ENCODE measurements at places on chromosomes 5 and 9.

GRCh38 chr5:177588413-177588909 is 3.5 kb upstream of the TMED9 start:
- no peak for DNase-seq

- DNase-seq, result no peak
These were observed 54.7 kb downstream of the IRF1 start for GRCh38 chr5:132435886-132436285.

GRCh38 chr5:124059200-124059599 is 547.2 kb downstream of the CSNK1G3 start:
- no peak for DNase-seq

DNA sequence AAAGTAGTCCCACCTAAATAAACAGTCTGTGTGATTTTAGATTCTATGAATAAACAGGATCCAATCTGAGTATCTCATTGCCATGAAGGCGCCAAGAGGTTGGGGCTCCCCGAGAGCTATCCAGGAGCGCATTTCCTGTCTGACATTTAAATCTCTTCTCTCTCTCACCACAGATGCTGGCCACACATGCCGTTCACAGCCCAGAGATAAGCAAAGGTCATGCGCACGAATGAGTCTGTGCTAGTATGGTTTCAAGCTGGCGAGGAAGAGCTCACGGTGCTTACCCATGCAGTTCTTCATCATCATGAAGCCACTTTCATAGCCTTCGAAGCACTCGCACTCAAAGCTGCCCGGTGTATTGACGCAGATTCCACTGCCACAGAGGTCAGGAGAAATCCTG is 199.4 kb downstream of the FBN2 start:
- no peak for DNase-seq

- DNase-seq, result no peak
These were observed 352.1 kb downstream of the MLLT3 start for GRCh38 chr9:20270161-20270560.

- no peak for DNase-seq
These were observed 706.4 kb downstream of the SEMA5A start for GRCh38 chr5:8839361-8840055.

DNA sequence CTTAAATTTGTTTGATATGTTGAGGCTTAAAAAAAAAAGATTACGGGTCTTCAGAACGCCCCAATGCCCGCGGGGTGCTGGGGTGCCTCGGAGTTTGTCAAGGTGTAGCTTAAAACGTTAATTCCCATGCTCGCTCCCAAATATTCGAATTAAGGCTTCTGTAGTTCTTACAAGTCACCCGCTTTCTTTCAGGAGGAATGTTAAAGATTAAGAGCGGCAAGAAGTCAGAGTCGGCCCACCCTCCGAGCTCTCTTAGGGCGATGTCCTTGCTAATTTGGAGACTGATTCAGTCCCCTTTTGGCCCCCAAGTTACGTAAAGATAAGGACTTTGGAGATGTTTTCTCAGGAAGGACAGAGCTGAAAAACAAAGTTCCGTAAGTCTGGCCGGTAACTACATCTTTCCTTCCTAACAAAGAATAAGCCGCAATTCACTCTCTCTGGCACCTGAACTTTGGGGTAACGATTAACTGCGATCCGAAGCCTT is 746 bp upstream of the NPM1 start:
- DNase-seq, result no peak

GRCh38 chr9:12640866-12641636 is 52.1 kb upstream of the TYRP1 start:
- DNase-seq, result no peak

DNA sequence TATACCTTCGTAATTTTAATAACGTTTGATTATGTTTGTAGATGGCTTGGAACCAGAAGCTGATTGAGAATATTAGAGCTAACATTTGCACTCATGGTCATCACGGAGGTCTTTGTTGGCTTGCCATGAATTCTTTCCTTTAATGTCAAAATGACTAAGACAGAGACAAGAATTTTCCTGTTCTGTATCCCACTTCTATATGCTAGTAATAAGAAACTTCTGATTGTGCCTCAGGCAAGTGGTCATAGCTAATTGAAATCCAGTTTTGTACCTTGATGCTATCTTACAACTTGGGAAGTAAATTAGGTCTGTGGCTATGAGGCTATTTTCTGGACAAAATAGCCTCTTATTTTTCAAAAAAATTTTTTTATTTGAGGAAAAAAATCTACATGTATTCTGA is 167.6 kb downstream of the RANBP17 start:
- no peak for DNase-seq

DNA sequence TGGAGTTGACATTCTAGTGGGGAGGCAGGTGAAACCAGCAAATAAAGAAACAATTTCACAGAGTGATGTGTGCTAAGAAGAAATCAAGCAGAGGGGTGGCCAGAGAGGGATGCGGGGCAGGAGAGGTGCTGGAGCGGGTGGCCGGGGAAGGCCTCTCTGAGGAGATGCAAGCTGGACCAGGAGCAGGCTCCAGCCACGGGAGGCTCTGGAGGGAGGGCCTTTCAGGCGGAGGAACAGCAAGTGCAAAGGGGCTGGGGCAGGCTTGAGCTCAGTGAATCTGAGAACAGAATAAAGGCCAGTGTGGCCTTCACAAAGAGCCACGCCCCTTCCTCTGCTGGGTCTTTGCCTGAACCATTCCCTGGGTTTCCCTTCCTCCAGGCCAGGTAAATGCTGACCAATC is 73.2 kb upstream of the NEURL1B start:
- no peak for DNase-seq

DNA sequence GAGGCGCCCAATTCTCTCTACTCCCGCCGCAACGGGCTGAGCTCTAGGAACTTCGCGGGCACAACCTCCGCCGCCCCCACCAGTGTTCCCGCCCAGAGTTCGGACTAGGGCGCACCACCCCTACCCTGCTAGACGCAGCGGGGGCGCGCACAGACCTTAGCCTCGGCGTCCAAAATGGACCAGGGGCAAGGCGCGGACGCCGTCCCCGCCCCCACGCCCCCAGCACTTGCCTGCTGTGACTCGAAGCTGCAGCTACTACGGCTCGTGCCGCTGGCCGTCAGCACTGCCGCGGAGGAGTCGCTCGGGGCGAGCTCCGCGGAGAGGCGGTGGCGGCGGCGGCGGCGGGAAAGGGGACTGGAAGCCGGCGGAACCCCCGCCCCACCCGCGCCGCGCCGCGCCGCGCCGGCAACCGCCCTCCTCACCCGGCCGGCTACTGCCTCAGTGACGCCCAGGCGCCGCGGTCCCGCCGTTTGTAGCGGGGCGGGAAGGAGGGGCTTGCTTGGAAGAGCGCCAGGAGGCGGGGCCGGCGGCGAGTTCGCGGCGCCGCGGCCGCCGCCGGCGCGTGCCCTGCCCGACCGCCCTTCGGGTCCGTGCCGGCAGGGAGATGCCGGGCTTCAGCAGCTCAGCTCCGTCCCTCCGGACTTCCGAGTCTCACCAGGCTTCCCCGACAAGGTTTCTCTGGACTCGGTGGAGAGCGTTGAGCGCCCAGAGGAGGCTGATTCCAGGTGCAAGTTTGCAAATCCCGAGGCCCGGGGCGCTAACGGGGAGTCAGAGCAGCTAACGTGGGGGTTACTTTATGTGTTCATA is 4.5 kb downstream of the ELAVL2 start:
- DNase-seq, result no peak

GRCh38 chr5:176743868-176744583 is 66.3 kb upstream of the UNC5A start:
- no peak for DNase-seq

GRCh38 chr9:126204708-126205225 is 121.9 kb upstream of the MVB12B start:
- DNase-seq, result no peak

GRCh38 chr5:116681334-116682013 is 106.9 kb upstream of the SEMA6A start:
- DNase-seq, result no peak

GRCh38 chr5:179816401-179816795 is 4.3 kb upstream of the SQSTM1 start:
- DNase-seq, result no peak

Data from fibroblast of pulmonary artery (primary cell).